ENCODE measurements at places on chromosomes 6 and 20.
A peak's percentile ranks its signal among the peaks of the same experiment; 100 is the strongest.

DNA sequence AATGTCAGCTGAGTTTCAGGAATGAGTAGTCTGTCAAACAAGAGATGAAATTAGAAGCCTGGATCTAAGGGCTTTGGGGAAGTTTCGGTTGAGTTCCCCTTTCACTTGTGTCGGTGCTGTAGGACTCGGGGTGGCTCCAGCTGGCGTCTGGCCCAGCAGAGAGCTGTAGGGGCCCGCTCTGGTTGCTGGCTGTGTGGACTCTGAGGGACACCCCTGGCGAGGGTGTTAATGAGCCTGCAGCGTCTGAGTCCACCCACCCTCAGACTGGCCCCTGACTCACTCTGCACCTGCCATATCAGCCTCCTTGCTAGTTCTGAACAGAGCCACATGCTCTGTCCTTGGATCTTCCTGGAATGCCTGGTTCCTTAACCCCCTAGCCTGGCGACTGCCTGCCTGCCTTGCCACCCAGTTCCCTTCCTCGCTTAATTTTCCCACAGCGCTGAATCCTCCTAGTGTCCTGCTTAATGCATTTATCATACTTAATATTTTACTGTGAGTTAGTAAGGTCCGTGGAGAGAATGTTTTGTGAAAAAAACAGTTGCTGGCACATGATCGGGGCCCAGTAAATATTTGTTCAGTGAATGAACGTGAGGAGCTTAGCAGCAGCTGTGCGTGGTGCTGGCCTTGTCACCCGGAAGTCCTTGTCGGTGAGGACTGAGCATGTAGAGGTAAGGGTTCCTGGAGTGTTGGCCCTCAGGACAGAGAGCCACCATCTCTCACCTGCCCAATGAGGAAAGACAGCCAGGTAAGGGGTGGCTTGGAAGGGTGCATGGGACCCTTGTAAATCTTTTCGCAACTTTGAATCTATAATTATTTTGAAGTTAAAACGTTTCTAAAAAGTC lies 1.6 kb downstream of the DNAJC5 start:
- DNase-seq: no peak

- DNase-seq: peak; percentile 81
Observed at GRCh38 chr20:49936153-49937026, at the start of gene RNF114. RNF114 (plus strand) TSS chr20:49936397; CDS start chr20:49936413, 16 bp downstream.

GRCh38 chr6:18360188-18360587 lies 27.0 kb upstream of the RNF144B start:
- no peak for DNase-seq

- no peak for DNase-seq
Observed at GRCh38 chr6:71391126-71391525, 102.5 kb downstream of the OGFRL1 start.

DNA sequence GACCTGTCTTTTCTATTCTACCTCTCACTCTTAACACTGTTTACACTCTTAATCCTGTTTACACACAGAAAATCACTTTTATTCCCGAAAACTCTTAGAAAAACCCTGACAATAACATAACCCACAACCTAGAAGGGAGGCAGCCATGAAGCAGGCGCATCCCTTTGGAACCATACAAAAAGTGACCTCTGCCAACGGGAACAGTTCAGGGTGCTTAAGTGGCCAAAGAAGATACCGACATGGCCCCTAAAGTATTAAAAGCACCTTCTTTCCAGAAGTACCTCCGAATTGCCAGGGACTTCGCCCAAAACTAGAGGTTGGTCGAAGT lies 490 bp downstream of the MMUT start:
- DNase-seq: no peak

DNA sequence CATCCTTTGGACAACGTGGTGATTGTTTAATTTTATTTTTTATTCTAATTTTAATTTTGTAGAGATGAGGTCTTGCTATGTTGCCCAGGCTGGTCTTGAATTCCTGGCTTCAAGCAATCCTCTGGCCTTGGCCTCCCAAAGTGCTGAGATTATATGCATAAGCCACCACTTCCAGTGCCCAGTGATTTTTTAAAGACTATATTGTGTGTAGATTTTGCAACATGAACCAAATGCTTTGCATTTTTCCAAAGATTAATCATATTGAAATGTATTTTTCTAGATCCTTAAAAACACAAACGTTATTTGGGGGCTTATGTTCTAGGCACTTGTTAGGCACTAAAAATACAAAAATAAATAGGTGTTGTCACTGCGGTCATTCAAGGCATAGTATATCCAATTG lies 117.6 kb upstream of the CCN2 start:
- no peak for DNase-seq

DNA sequence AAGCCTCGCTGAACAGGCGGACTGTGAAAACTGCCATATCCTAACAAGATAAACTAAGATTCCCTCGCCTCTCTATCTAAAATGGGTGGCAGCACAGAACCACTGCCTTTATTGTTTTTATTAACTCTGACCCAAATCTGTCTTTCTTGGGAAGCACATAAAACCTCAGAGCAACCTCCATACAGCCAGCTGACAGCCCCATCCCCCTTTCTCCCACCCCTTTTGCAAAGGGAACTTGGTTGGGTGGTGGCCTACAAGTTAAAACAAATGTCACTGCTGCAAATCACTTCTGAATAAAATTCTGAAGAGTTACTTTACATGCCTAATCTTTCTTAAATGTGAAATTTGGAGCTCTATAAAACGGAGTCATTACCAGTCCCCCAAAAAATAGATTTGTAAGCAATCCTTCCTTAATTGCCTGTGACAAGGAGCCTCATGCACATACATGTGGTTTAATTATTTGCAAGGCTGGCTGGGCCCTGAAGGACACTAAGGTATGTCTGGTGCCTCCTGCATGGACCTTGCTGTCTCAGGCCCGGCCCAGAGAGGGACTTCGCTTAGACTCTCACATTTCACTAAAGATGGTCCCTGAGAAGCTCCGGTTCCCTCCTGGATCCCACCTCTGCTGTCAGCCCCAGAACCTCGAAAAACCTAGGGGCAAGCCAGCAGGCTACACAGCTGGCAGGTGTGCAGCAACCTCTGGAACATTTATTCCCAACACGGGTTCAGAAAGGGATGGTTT lies 21.7 kb downstream of the PXDC1 start:
- no peak for DNase-seq

DNA sequence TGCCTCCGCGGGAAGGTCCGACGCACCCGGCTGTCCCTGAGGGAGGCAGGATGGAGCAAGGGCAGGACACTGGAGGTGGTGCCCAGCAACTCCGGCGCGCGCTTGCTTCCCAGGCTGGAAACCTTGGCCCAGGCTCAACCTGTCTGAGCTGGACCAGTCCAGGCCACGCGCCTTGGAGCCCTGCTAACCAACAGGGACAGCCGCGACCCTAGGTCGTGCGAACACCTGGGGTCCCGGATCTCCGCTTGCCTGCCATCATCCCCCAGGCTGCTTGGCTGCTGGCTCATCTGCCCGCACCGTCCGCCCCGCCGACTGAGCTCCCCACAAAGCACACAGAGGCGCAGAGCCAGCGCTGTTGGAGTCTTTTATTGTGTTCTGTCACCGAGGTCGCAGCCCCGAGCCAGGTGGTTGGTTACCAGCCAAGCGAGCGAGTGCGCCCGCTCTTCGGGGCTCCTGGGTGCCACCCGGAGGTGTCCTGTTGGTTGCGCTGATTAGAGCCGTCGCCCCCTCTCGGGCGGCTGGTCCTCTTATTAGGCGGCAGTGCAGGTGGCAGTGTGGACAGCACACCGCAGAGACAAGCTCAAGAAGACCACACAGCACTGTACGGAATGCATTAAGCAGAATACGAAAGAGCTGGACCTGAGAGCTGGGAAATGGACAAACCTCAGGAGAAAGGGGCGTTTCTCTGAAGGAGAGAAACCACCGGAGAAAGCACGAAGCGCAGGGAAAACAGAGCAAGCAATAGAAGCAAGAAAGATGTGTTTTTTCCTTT lies 3.8 kb downstream of the COL12A1 start:
- DNase-seq: no peak

DNA sequence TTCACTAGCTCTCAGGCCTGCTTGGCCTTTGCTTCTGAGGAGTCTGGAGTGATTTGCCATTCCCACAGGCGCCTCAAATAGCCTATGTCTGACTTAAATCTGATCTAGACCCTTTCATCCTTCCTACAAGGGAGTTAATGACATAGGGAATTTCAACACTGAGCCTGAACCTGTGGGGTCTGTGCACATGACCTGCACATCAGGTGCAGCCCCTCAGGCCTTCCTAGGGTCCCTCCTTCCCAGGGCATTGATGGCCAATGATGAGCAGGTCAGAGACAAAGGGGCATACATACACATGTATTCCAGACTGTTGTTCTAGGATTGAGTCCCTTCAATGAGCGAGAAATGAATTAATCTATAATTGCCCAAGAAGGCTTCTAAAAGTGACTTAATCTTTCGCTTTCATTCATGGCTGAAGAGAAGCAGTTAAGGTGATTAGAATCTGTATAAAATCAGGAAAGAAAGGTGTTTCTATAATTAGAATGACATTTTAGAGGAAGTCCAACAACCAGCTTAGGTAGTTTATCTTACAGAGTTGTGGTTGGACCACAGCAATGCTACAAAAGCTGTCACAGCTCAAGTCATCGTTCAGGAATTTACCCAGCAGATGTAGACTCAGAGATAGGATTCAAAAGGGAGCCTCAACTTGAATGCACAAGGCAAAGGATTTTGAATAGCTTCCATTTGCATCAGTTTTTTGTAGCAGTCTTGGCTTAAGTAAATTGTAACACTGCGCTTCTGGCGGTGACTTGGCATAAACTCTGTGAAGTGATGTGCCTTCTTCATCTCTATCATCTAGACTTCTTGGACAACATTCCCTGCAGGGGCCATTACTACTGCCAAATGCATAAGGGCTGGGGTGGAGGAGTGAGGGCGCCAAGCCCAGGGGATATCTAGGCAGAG lies 27.0 kb upstream of the TBC1D7 start:
- DNase-seq: no peak

DNA sequence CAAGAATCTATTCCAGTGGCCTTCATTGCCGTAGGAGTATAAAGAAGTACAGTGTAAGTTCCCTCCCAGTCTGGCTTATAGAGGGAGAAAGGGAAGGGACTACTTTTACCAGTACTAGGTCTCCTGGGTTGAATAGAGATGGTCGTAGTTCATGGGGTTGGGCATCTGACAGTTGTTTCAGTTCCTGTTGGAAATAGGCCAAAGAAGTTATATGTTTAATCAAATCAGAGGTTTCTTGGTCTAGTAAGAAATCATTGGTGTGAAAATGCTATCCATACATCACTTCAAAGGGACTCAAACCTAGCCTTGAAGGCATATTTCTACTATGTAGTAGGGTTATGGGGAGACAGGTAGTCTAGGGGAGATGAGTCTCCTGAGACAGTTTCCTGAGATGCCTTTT lies 45.6 kb upstream of the MAN1A1 start:
- DNase-seq: no peak

- DNase-seq: no peak
Observed at GRCh38 chr6:17985934-17986655, 1.3 kb downstream of the KIF13A start.

- DNase-seq: no peak
Observed at GRCh38 chr6:10964684-10965083, 77.8 kb downstream of the SYCP2L start.

DNA sequence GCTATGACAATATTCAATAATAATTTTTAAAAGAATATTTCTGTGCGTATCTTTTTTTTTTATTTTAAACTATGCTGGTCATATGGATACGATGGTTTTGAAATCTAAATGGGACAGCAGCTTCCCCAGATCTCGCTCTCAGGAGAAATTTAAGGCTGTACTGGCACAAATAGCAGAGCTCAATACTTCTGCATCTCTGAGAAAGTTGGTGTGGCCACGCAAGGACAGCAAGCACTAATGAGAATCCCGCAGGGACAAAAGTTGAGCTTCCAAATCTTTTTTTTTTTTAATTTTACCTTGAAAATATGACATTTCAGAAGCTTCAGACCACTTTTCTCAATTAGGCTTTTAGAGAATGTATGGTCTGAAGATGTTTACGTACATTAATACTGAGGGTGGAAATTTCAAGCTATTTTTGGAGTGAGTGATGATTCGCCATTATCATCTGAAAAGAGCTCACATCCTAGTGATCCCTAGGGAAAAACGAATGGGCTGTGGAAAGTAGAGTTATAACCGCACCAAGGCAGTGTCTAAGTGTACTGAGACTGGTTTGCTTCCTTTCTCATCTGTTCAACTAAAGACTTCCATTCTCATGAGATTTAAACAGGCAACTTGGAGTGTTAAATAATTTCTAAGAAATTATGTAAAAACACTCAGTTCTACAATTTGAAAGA lies 840.0 kb downstream of the C6orf118 start:
- no peak for DNase-seq

DNA sequence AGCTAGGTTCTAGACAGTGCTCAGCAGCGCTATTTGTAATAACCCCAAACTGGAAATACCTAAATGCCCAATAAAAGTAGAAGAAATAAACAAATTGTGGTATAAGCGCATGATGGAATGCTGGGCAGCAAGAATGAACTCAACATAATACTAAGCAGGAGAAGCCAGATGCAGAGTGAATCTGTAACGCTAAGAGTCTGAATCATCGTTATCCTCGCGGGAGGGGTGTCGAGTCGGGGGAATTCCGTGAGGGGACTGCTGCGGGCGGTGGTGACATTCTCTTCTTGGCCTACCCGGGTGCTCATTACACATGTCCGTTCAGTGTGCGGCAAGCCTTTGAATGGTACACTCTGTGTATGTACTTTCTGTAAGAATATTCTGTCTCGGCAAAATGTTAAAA lies 83.7 kb downstream of the SULF2 start:
- DNase-seq: no peak

DNA sequence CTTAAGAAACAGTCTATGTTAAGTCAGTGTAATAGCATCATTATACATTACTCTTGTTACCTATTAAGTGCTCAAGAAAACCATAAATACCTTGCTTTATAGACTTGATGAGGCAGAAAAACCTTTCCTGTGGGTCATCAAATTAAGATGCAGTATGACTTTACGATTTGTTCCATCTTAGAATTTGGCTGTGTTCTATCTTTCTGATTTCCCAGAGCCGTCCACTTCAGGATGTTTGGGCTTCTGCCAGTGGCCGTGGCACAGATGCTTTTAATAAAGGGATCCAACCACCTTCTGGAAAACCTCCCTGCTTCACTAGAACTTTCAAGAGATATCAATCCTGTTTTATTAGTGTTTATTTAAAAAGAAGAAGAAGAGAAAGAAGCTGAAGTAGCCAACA lies 71.2 kb downstream of the PDE7B start:
- DNase-seq: no peak

DNA sequence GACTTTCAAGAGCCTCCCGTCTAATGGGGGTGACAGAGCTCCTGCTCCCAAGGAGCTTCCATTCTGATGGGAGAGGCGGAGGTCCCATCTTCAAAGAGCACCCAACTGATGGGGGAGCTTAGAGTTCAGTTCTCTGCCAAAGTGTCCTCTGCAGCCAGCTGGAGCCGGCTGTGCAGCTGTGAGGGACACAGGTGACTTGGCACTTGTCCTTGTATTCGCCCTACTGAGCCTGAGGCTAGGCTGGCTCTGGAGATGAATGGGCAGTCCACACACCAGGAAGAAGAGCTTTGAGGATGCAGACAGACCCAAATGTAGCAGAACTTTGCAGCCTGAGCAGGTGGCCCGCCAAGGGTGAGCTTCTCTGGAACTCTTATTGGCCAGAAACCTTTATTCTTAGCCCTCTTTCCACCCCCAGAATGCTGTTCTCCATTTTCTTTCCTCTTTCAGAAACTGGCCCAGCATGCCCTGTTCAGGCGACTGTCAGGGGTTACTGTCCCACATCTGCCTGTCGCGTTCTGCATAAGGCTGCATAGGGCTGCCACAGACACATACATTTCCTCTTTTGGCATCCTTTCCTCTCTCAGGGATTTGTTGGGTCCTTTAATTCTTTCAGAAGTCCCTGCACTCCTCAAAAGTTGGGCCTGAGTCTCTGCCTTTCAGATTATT lies 108.7 kb upstream of the LRFN2 start:
- DNase-seq: no peak

- DNase-seq: no peak
Observed at GRCh38 chr20:64121586-64121985, 14.2 kb upstream of the NPBWR2 start.

Measured in stimulated activated CD4-positive, alpha-beta T cell treated with anti-CD3 and anti-CD28 coated beads, Interleukin-1b, Interleukin-23, amount 100 ng/mL, for 1 hour (primary cell).